Kasumi-1 (cell line): ENCODE measurements at places on chromosomes 6 and 20.
A peak's percentile ranks its signal among the peaks of the same experiment; 100 is the strongest.

- DNase-seq: no peak
Observed at GRCh38 chr6:17851720-17852161, 135.7 kb downstream of the KIF13A start.

GRCh38 chr6:160507420-160507819, 156.7 kb downstream of the LPA start:
- no peak for DNase-seq

DNA sequence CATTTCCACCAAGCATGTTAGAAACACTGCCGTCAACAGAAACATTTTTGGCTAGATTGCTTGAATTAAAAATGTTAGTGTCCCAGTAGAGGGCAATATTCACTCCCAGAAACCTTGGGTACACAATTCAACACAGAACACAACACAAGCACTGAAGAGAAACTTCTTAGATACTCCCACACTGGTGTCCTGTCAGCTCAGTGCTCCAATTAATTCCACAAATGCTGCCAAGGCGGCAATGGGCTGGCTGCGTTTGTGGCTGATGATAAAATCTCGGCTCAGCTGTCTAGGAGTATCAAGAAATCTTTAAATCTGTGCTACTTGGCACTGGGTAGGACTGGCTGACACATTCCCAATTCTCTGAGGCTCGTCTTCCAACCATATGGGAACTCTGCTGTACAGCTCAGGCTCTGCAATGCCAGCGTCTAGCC, 39.3 kb downstream of the BEND3 start:
- peak; percentile 52 for DNase-seq

GRCh38 chr20:57650266-57650665, 30.0 kb upstream of the ZBP1 start:
- DNase-seq: no peak

- no peak for DNase-seq
Observed at GRCh38 chr6:130136798-130137197, 86.0 kb downstream of the SAMD3 start.

GRCh38 chr6:141167945-141168344, 964.8 kb upstream of the GJE1 start:
- DNase-seq: no peak

GRCh38 chr6:157764178-157765068, 58.6 kb upstream of the SNX9 start:
- peak; percentile 94 for DNase-seq

DNA sequence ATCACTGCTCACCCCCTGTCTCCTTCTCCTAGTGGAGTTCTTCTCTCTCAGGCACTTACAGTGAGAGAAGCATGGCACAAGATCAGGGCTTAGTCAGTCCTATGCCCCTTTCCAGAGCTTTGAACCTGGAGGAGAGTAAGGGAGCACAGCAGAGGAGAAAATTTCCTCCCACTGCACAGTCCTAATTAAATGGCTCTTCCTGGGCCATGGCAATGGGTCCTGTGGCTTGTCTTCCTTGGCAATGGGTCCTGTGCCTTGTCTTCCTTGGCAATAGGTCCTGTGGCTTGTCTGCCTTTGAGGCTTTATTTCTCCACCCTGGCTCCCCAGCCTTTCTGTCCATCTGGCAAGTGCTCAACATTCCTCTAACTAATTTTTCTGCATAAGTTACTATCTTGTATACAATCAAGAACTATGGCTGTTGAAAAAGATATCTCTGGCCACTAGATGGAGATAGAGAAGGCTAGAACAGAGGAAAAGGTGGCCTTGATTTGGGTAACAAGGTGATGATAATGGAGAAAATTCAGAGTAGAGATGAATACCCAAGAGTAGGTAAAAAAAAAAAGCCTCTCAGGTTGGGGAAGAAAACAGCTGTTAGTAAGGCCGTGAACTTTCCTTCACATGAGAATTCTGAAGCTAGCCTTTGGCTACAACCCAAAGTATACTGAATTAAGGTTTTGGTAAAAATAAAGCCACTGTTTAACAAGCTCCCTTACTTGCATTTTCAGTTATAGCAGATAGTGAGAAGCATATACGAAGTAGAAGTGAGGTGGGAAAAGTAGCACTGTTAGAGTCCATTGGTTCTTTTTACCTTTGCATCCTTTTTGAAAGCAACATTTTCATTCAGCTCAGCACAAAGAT, 504.9 kb downstream of the DOK5 start:
- DNase-seq: no peak

- DNase-seq: no peak
Observed at GRCh38 chr20:57558614-57559288, 2.2 kb upstream of the PCK1 start.

- no peak for DNase-seq
Observed at GRCh38 chr20:48052475-48052835, 267.2 kb upstream of the SULF2 start.

DNA sequence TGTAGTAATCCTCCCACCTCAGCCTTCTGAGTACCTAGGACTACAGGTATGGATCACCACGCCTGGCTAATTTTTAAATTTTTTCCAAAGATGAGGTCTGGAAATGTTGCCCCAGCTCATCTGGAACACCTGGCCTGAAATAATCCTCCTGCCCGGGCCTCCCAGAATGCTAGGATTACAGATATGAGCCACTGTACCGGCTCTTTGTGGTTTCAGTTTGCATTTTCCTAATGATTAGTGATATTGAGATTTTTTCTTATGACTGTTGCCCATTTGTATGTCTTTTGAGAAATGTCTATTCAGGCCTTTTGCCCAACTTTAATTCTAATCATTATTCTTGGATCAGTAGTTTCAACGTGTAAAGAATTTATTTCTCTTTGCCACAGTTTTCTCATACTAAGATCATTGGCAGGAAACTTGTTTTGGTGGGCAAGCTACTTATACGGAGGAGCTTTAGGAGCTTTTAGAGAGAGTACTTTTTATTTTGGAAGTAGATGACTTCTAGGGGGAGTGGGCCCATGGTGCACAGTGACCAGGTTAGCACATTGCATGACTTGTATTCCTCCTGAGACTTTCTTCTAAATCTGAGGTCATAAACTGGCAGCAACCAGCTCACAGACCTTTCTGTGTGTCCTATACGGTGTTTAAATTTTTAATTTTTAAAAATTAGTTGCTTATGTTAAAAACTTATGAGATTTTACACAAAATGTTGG, 62.3 kb downstream of the STK4 start:
- DNase-seq: no peak

GRCh38 chr6:27593200-27593818, 120.4 kb upstream of the ZNF184 start:
- no peak for DNase-seq

- peak; percentile 67 for DNase-seq
Observed at GRCh38 chr6:149316740-149317643, 520 bp upstream of the TAB2 start.

- no peak for DNase-seq
Observed at GRCh38 chr20:58042591-58042990, 185.9 kb downstream of the ANKRD60 start.

DNA sequence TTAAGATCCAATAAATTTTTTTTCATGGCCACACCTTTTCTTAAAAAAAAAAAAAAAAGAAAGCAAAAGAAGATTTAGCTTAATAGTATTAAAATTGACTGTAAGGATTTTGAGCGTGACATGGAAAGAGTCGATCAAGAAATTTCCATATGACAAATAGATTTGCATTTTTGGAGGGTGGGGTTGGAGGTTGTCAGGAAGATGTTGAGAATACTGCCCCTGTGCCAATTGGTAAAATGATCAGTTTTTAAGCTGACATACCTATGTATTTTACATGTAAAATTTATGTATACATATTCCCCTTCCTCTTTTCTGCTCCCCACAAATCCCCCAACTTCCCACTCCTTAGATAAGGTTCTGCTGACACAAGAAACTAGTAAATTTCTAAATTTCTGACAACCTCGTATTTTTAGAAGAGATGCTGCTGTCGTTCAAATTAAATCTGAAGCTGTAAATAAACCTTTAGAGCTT, 520.9 kb downstream of the CD83 start:
- DNase-seq: peak; percentile 46

DNA sequence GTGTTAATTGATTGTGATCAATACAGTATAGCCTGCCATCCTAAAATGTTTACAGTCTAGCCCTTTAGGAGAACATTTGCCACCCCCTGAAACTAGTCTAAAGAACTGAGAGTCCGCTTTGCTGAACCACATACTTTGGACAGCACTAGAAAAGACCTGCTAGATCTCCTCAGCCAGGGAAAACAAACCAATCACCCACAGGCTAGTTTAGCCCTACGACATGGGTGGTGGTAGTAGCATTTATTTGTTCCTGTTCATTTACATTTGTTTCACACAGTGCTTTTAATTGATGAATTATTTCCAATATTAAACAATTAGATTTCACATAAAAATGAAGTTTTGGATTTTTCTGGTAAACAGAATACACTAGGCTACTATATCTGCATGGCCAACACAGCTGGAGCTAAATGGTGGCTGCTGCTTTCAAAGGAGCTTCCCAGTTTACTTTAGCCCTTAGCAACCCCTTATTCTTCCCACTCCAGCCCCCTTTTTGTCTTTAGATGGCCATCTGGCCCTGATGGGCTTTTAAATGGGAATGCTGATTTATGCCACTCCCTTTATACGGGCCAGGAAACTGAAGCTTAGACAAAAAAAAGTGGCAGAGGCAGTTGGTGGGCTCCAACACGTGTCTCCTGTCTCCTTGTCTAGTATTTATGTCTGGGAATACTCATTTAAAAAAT, 72.4 kb downstream of the ADGRG6 start:
- no peak for DNase-seq

DNA sequence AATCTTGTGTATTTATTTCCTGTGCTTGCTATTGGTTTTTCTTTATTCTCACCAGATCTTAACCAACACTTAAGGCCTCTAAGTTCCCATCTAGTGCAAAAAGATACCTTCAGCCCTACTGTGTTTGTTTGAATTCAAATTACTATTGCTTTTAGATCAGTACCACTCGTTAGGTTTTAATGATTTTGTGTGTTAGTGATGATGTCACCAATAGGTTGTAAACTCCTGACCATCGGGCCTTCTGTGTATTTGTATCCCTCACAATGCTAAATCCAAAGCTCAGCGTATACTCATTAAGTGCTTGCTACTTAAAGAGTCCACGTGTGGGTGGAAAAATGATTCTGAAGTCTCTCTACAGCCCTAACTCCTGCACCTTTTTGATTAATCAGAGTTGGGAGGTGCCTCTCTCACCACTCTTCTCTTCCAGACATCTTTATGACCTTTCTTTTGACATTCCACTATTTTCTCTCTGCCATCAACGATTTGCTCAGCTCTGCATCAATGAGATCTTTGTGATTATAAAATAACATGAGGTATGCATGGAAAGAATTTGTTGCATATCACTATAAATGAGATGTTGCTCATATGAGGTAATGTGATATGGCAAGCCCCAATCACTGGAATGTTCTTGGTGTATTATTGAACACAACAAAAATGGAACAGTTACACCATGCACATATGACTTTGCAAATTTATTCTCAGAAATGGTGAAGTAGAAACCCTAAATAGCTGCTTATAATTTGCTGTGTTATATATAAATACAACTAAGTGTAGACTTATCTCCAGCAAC, 55.1 kb upstream of the LAMA2 start:
- no peak for DNase-seq

DNA sequence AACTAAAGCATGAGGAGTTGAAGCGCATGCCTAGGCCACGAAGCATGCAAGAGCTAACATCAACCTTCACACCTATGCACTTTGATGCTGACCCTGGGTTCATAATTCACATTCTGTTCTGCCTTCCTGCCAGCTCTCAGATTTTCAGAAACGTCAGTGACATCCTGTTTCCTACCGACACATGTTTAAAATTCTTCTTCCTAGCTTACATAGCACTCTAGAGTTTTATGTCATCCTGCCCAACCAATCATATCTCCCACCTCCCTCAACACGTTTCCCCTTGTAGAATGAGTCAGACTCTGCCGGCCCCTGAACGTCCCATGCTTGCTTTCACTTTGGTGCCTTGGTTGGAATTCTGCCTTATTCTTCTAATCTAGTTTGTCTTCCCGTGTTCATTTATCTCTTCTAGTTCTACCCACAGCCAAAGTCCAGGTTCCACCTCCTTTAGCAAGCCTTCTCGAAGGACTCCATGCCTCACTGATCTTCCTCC, 97.2 kb upstream of the MAP7 start:
- no peak for DNase-seq

DNA sequence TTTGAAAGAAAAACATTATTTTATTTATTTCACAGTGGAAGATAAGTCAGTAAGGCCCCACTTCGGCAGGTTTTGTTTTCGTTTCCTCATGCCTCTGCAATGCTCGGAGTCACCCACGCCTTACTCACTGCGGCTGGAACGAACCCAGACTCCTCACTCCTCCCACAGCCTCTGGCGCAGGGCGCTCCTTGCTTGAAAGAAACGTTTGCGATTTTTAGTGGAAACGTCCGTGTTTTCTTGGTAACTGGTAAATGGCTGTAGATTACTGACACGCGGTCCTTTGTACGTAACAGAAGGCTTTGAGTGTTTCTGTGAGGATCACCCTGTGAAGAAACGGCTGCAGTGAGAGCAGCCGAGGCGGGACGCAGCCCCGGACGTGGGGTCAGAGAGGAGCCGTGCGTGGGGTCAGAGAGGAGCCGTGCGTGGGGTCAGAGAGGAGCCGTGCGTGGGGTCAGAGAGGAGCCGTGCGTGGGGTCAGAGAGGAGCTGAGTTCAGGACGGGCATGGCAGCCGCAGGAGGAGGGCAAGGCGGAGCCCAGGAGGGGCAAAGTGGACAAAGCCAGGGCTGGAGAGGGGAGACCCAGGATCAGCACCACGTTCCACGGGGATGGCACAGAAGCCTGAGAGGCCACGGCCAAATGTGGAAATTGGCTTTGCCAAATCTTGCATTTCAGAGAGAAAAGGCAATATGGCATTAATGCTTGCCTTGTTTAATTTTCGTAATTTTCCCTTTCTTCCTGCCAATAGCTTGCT, 198.6 kb upstream of the THBS2 start:
- DNase-seq: no peak

- no peak for DNase-seq
Observed at GRCh38 chr6:154488248-154488593, 22.3 kb downstream of the CNKSR3 start.

DNA sequence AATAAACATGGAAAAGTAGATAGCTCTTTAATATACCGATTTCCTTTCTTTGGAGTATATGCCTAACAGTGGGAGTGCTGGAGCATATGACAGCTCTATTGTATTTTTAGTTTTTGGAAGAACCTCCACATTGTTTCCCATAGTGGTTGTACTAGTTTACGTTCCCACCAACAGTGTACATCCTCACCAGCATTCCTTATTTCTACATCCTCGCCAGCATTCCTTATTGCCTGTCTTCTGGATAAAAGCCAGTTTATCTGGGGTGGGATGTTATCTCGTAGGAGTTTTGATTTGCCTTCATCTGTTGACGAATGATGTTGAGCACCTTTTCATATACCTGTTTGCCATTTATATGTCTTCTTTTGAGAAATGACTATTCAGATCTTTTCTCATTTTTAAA, 2.6 kb downstream of the MICA start:
- no peak for DNase-seq

GRCh38 chr6:11730641-11731040, 48.0 kb downstream of the ADTRP start:
- no peak for DNase-seq

- DNase-seq: peak; percentile 13
Observed at GRCh38 chr6:54291146-54291545, 17.1 kb upstream of the TINAG start.

- DNase-seq: no peak
Observed at GRCh38 chr6:168407842-168408241, 33.1 kb upstream of the SMOC2 start.
